ENCODE measurements at places on chromosomes 6 and 20.

DNA sequence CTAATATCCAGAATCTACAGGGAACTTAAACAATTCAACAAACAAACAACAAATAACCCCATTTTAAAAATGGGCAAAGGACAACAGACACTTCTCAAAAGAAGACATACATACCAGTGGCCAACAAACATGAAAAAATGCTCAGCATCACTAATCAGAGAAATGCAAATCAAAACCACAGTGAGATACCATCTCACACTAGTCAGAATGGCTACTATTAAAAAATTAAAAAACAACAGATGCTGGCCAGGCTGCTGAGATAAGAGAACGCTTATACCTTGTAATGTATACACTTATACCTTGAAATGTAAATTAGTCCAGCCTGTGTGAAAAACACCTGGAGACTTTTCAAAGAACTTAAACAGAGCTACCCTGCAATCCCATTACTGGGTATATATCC is 166.8 kb downstream of the IBTK start:
- no peak for DNase-seq

DNA sequence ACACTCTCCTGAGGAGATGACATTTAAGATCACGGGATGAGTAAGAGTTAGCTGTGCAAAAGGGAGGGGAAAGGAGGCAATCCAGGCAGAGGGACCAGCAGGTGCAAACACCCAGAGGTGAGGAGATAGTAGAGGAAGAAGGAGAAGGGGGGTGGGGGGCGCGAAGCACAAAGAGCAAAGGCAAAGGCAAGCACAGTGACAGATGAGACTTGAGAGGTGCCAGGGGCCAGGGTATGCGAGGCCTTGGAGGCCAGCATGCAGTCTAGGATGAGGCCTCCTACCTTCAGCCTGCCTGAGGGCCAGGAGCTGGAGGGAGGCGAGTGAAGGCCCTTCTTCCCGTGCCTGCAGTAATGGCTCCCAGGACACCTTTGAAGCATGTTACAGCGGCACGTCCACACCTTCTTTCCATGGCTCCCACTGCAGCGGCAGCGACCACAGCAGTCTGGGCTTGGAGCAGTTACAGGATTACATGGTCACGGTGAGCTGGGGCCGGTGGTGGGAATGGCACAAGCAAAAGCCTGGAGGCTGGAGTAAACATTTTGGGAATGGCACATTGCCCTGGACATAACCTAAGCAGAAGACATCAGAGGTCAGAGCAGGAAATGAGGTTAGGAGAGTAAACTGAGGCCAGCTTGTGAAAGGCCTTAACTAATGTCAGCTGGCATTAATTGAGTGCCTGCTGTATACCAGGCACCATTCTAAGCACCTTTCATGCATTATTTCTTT is 18.6 kb downstream of the CCM2L start:
- no peak for DNase-seq

DNA sequence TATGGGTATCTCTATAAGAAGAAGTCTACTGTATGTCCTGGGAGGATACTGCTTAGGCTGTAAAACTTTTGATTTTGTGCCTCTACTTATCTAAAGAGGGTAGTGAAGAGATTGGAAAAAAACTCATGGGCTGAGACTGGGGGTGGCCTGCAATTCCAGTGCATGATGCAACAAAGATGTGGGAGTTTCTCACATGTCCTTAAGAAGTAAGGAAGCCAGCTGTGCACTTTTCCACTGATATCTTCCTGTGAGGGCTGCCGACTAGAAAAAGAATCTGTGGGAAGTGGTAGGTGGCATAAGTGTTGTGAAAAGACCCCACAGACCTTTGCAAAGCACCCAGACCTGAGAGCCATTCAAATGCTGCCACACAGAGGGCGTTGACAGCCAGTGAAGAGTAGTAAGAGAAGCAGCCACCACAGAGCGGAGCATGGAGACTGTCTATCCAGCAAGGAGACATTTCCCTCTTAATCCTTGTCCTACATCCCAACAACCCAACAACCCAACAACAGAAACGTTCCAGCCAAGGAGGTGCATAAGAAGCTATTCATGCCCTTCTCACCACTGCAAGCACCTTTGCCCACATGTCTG is 65.1 kb downstream of the PFDN4 start:
- DNase-seq: no peak

DNA sequence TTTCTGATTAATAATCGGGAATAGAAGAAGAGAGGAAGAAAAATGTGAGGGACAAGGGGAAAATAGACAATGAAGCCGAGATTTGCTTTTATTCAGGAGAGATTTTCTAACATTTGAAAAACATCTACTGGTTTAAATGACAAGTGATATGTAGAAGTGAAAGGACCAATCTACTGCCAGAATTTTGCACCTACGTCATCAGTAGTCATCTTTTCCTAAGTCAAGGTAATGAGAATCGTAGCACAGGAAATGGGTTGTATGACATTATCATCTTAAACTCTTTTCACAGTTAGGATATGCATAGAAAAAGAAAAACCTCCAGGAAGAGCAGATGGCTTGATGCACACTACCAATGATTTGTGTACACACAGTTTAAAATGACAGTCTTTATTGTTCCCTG is 45.3 kb upstream of the RAB32 start:
- no peak for DNase-seq

DNA sequence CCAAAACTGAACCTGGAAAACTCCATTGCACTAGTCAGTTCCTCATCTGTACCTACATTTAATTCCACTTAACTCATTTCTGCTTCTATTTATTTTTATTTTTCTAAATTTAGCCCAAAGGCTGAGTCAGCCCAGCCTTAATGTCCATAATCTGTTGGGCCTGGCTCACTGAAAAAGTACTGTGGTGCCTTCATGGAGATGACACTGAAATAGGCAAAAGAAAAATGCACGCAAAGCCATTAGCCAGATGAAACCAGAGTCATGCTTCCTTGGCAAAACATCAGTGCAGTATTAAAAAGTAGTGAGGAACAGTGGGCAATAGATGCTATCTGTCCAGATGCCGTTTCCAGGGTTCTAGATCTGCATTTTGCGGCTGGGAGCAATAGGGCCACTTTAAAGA is 14.7 kb upstream of the PLCB4 start:
- no peak for DNase-seq

DNA sequence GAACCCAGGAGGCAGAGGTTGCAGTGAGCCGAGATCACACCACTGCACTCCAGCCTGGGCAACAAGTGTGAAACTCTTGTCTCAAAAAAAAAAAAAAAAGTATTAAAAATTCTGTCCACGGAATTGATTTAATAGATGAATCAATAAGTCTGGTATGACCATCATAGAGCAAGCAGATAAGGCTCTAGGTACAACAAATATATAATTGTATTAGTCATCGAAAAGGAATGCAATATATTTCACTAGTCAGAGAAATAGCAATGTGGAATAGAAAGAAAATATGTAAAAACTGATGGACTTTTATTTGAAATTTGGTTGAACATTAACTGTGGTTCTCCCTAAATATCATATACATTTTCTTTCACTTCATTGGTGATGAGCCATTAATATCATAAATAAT is 476.8 kb upstream of the AGPAT4 start:
- DNase-seq: no peak

GRCh38 chr6:135909737-135910387 is 58.4 kb downstream of the PDE7B start:
- peak; percentile 55 for DNase-seq

DNA sequence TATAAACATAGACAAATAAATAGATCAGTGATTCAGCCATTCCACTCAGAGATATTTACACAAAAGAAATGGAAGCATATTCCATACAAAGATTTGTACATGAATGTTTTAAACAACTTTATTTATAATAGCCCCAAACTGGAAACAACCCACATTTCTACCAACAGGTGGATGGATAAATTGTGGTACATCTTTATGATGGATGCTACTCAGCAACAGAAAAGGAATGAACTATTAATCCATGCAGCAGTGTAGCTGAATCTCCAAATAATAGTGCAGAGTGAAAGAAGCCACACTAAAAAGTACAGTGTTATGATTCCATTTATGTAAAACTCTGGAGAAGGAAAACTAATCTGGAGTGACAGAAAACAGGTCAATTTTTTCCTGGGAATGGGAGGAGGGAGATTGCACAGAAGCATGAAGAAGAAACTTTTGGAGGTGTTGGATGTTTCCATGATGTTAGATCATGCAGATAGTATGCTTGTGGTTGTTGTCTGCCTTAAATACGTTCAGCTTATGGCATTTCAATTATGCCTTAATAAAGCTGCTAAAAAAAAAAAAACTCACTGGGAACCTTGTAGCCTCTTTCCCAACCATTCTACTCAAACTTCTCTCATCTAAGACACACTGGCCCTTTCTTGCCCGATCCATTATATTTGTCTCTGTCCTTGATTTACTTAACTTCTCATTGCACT is 100.9 kb downstream of the PPP1R14C start:
- no peak for DNase-seq

DNA sequence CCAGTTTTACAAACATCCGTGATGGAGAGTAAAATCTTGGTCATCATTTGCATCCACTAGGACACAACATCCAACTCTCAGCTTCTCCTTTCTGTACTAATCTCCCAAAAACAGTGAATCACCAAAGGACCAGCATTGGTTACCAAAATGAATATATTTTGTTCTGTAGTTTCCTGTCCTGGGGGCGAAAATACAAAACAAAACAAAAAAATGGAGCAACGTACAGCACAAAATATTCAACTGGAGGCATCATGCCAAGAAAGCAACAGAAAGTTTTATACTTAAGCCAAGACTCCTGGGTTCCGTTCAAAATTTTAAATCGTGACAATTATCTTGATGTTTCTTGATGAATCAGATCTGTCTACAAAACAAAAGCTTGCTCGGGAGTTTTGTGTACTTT is 126.6 kb upstream of the CCDC28A start:
- no peak for DNase-seq

GRCh38 chr20:36861875-36862801 is 13.8 kb upstream of the TLDC2 start:
- no peak for DNase-seq

DNA sequence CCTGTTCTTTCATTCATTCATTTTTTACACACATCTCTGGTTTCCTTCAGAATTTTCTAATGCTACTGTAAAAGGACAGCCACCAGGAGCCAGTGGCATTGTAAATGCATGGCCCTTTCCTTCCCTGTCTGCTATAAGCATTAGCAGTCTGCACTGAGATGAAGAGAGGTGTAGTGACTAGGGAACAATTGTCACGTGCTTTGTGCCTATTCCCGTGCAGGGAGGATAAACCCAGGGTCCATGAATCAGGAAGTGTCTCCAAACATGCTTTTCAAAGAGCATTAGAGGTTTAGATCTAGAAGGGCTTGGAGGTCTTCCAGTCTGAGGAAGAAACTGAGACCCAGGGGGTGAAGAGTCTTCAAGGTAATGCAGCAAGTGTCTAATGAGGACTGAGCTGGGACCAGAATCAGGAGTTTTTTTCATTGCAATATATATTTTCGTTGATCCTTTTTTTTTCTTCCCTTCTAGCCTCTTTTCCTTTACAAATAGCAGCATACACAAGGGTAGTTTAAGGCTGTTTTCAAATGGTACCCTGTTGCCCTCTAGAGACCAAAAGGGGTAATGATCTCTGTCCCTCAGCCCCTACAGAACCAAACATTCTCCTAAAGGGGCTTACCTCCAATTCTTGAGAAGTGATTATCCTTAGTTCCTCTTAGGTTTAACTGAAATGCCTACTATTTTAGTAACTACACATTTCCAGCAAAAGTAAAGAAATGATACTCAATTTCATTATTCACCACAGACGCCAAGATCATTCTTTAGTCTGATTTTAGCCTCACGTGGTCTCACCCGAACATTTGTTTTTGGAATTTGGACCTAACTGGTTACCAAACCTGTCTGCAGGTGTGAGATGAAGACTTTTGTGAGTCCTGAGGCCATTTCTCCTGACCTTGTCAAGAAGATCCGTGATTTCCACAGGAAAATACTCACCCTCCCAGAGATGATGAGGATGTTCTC is 6.6 kb downstream of the TRIM15 start:
- peak; percentile 32 for DNase-seq

DNA sequence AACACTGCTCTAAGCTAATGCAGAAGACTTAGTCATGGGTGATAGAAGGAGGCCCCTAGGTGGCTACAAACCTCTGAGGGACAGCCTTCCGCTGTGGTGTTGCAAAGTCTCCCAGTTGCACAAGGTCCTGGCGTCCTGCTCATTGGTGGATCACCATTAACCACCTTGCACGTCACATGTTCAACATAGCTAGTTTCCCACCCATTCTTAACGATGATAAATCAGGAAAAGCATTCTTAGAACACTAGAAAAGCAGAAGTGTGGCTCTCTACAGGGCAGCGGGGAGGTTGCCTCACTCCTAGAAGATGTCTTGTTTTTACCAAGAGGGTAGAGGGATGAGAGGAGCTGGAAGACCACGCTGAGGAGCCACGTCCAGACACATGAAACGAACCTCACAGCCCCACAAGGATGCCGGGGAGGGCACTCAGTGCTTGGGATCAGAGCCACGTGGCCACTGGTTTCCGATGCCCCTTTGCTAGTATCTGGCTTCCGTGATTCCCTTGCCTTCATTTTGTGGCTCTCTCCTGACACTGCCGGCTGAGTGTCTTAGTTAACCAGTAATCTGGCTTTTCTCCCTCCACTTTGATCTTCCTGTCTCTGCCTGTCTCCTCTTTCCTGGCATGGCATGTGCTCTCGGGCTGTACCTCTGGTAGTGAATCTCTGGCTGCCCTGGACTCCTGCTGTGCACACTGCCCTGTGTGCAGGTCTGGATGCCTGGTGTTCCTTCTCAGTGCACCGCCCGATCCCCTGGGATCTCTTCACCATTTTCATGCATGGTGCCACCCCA is 91.4 kb upstream of the NEDD9 start:
- DNase-seq: no peak

- no peak for DNase-seq
Measured at GRCh38 chr20:47043086-47043485, 148.4 kb downstream of the EYA2 start.

DNA sequence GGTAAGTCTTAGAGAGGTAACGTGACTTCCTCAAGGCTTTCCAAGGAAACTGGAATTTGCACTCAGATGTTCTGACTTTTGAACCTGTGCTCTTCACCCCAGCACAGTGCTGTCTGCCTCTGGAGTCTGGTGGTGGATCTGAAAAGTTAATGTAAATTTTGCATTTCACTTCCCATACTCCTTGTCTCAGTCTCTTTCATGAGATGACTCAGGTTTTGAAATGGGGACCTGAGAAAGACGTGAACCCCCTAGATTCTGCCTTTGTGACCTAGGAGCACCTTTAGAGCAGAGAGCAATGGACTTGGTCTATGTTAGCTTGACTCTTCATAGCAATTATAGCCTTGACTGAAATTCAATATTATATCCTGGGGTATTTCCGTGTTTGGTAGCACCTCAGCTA is 223.0 kb downstream of the QKI start:
- no peak for DNase-seq

GRCh38 chr20:58496429-58496769 is 18.8 kb downstream of the APCDD1L start:
- no peak for DNase-seq

GRCh38 chr6:121040831-121041230 is 293.4 kb downstream of the TBC1D32 start:
- DNase-seq: no peak

- no peak for DNase-seq
Measured at GRCh38 chr6:165845493-165845892, 182.5 kb upstream of the PDE10A start.
